ENCODE measurements at places on chromosomes 7 and 10.

DNA sequence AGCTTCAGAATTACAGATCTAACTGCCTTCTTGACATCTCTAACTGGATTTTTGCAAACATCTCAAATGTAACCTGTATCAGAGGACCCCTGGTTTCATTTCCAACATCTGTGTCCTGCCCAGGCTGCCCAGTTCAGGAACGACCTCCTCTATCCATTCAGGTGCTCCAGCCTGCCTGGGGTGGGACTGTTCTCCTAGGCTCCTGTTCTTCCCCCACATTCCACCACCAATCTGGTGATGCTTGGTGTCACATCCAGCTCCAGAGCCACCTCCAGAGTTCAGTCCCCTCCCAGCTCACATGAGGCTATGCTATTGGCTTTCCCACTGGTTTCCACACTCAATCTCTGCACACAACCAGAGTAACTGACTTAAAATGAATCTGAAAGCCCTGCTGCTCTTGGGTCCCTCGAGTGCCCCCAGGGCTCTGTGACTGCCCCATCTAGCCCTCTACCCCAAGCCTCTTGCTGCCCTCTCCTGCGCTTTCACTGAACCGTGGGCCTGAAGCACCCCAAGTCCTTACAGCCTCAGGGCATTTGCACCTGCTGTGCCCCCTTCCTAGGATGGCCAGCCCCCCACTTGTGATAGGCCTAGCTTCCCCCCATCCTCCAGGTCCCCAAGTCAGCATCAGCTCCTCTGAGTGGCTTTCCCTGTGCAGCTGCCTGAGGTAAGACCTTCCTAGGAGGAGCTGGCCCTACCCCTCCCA, 46.1 kb downstream of the PPIF start:
- no peak for DNase-seq

GRCh38 chr10:129467359-129468064, 471 bp downstream of the MGMT start:
- peak; percentile 2 for DNase-seq

GRCh38 chr7:135959646-135960363, 17.4 kb downstream of the MTPN start:
- DNase-seq = no peak

DNA sequence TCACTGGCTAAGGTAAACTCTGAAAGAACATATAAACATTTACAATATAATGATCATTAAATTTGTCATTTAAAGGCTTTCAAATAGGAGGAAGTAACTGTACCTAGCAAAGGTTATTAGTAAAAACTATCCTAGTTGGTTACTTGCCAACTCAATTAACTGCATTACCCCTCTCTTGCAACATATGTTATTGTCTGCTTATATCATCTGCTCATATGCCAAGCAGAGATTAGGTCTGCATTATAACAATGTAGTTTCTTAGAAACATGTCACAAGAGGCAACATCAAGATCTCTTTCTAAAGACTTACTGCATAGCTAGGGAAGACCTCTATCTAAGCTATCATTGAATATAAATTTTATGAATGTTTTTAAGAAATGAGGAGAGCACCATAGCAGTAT, 132.5 kb downstream of the RELN start:
- no peak for DNase-seq

DNA sequence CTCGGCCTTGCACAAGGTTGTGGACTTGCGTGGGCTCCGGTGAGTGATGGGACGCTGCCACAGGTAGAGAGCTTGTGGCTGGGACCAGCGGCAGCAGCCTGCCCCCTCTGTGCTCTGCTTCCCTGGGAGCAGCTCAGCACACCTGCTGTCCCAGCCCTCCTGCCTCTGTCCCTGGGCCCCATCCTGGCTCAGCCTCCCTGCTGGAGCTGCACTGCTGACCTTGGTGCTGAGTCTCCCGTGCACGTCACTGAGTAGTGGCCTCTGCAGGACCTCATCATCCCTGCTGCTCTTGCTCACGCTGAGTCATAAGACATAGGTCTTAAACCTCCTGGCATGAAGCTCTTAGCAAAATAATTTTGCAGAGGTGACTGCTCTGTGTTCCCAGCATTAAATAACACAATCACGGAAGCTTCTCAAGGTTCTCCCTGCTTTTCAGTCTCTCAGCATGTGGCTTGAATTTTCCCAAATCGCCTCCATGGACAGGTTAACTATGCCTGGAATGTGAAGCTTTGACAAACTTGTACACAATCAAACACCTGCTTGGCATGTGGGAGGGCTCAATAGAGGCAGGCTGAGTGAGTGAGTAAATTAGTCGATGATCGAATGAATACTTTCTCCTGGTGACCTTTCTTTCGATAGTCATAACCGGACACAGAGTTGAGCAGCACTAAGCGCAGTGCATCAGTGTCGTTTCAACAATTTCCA, 63.8 kb upstream of the NPS start:
- DNase-seq = peak; percentile 31

- no peak for DNase-seq
Observed at GRCh38 chr10:59323036-59323459, 39.3 kb downstream of the FAM13C start.

- DNase-seq = no peak
Observed at GRCh38 chr10:110355922-110356627, 51.4 kb upstream of the SMNDC1 start.

DNA sequence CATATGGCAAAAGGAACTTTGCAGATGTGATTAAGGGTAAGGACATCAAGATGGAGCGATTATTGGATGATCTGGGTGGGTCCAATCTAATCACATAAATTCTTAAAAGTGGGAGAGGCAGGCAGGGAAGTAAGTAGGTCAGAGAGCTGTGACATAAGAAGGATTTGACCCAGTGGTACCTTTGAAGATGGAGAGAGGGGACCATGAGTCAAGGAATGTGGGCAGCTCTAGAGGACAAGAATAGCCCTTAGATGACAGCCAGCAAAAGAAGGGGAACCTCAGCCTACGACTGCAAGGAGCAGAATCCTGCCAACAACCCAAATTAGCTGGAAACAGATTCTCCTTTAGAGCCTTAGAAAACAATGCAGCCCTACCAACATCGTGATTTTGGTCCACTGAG, 34.5 kb downstream of the LAMB1 start:
- DNase-seq = no peak

DNA sequence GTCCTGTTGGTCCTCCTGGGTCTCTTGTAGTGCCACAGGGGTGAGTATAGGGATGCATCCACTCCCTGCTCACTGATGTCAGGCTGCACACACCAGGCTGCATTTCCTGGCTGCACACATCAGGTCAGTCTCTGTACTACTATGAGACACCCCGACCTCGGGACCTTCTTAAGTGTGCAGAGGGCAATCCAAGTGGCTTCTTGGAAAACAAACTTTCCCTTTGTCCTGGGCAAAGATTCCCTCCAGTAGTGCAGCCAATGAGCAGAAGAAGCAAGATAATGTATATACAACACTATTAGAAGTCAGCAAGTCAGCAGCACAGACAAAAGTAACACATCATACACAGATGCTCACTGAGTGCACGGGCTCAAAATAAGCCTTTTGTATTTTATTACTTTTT, 493.5 kb downstream of the GRID1 start:
- DNase-seq = no peak

GRCh38 chr10:734481-734880, 45.0 kb upstream of the DIP2C start:
- DNase-seq = peak; percentile 2

DNA sequence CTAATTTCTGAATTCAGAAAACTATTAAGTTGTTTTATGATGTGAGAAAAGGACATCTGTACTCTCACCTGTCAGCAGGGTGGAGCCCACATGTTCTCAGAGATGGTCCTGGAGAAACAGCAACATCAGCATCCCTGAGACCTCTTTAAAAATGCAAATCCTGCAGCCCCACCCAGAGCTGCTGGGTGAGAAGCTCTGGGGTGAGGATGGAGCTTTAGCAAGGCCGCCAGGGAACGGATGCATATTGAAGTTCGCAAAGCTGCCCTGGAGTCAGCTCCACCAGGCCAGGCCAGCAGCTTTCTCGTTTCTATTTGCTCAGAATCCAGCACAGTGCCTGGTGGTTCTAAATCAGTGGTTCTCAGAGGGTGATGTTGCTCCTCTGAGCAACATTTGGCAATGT, 49.1 kb downstream of the PRKCQ start:
- no peak for DNase-seq

GRCh38 chr7:35805876-35806275, 5.0 kb downstream of the SEPTIN7 start:
- peak; percentile 11 for DNase-seq

- DNase-seq = no peak
Observed at GRCh38 chr7:151313857-151314256, 27.8 kb upstream of the NUB1 start.

DNA sequence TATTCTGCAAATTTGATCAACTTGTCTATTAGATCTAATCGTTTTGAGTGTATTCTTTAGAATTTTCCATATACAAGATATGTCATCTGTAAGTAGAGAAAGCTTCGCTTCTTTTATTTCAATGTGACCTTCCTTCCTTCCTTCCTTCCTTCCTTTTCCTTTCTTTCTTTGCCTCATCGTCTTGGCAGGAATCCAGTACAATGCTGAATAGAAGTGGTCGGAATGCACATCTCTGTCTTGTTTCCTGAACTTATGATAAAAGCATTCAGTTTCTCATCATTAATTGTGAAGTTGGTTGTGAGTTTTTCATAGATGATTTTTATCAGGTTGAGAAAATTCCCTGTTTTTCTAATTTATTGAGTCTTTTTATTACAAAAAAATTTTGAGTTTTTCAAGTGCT, 300.7 kb upstream of the ZNF32 start:
- no peak for DNase-seq

GRCh38 chr10:132753596-132753995, 32.4 kb downstream of the NKX6-2 start:
- DNase-seq = no peak

GRCh38 chr10:119189811-119190282, 11.2 kb upstream of the PRDX3 start:
- DNase-seq = peak; percentile 59

DNA sequence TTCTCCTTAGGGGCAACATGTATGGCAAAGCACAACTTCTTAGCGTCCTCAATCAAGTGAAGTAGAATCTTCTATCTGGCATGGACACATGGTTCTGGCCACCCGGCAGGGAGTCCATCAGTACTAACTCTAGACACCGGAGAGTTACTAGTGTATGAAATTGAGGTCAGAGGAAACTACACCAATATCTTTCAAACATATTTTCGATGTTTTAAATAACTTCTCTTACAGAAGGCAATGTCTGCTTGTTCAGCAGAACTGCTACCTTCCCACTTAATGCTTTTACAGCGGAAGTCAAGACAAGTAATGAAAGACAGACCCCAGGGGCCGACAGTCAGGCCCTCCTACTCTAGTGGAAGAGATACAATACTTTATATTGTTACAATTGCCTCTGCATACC, 89.9 kb downstream of the RNF216 start:
- peak; percentile 59 for DNase-seq

DNA sequence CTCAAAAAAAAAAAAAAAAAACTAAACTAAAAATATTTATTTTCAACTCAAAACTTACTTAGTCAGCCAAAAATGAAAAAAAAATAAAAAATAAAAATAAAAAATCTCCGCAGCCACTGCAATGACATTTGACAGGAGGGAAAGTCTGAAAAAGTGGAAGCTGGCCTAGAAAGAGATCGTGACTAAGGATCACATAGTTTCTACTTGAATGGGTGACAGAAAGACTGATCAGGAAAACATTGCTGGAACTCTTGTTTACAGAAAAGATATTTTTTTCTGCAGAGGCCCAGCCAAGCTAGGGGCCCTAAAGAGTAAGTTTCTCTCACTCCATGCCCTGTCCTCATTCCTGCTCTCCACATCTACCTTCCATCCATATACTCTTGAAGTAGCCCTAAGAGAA, 92.8 kb upstream of the KCND2 start:
- DNase-seq = no peak

DNA sequence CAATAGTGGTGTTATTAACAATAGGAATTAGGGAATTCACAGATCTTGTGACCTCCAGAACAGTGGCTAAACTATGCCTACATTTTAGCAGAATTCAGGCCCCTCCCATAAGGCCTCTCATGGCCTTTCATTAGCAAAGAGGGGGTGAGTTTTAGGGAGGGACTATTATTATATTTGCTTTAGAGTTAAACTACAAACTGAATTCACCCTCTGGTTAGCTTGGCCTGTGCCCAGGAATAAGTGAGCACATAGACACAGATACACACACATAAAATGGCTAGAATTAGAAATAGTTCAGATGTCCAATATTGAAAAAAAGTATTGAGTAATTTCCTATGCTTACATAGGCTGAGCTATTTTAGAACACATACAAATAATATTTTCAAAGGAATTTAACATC, 818.8 kb upstream of the COBL start:
- DNase-seq = no peak

- no peak for DNase-seq
Observed at GRCh38 chr10:71721313-71721712, 1.7 kb upstream of the C10orf105 start.

GRCh38 chr7:137342828-137343261, 688 bp downstream of the PTN start:
- DNase-seq = no peak

DNA sequence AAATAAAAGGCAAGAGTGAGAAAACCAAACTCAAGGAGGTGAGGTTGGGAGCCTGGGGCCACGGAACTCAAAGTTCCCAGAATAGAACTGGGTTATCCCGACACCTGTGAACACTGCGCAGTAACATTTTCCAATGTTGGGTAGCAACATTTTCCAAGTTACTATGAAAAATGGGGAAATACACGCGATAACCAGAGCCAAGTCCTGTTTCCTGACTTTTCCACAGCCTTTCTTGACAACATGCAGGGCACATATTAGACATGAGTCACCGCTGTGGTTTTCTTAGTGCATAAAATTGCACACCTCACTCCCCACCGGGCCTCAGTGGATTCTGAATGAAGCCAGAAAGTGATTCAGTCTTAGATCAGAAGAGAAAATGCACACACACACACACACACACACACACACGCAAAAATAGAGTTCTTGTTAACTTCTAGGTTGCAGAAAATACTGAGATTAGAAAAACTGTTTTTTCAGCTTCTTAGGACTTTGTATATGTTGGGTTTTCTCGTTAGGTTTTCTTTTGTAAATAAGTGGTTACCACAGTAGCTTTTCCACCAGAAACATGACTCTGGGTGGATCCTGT, 70.0 kb downstream of the CAMK1D start:
- peak; percentile 88 for DNase-seq

GRCh38 chr10:5546891-5547680, 22.3 kb downstream of the CALML3 start:
- DNase-seq = no peak

GRCh38 chr10:86508217-86508616, 13.4 kb downstream of the WAPL start:
- DNase-seq = no peak

- DNase-seq = no peak
Observed at GRCh38 chr7:135666846-135667245, 4.5 kb downstream of the STMP1 start.

- no peak for DNase-seq
Observed at GRCh38 chr10:105834261-105835059, 1193.4 kb downstream of the SORCS3 start.

DNA sequence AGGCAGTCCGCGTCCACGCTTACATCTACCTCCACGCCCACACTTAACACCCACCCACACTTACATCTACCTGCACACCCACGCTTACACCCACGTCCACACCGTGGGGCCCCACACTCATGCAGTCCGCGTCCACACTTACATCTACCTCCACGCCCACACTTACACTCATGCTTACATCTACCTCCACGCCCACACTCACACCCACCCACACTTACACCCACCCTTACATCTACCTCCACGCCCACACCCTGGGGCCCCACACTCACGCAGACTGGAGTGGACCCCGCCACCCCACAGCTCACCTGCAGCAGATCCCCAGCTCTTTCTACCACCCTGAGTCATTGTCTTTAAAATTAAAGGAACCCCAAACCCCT, 32.4 kb upstream of the PWWP2B start:
- DNase-seq = no peak

- no peak for DNase-seq
Observed at GRCh38 chr7:46999866-47000265, 582.0 kb downstream of the TNS3 start.

- DNase-seq = no peak
Observed at GRCh38 chr10:3584926-3585784, 199.9 kb downstream of the KLF6 start.

Data from fibroblast of skin of back (primary cell).